ENCODE measurements at places on chromosomes 12 and 14.
A peak's percentile ranks its signal among the peaks of the same experiment; 100 is the strongest.

GRCh38 chr12:117002051-117002817 lies 91.5 kb downstream of the FBXW8 start:
- DNase-seq: no peak

DNA sequence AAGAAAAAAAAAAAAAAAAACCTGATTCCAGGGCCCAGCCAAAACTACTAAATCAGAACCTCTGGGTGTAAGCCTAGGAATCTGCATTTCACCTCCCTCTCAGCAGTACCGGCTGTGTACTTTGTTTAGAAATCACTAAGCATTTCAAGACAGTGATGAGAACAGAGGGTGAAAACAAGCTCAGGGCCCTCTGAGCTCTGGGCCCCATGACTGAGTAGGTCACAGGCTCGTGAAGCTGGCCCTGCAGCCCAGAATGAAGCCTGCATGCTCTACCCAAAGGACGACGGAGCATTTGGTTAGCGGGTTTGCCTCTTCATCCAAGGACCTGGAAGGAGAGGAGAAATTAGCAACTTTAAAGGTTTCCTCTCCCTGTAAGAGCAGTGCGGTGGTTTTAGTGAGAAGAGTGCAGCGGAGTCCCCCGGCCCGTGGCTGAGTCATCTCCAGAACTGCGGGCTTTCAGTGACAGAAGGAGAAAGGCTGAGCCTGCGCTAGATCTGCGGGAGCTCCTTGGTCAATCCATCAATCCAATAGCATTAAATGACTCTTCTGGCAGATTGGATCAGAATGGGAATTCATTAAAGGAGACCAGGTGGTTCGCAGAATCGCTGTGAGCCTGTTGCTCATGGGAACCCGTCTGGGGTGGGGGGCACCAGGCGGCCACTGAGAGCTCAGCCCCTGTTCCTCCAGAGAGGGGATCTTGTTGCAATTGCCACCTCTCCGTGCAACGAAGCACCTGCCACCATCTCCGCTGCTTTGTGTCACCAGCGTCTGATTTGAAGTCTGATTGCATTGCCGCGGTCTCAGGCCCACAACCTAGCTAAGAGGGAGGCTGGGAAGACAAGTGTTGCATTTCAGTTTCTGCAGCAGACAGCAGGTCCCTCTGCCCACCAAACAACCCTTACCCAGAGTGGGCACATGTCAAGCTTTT lies 7.3 kb downstream of the IL31 start:
- no peak for DNase-seq

GRCh38 chr14:84546236-84546635 lies 983.7 kb upstream of the FLRT2 start:
- DNase-seq: no peak

GRCh38 chr14:79842270-79842669 lies 369.0 kb downstream of the DIO2 start:
- DNase-seq: peak; percentile 59

GRCh38 chr12:57549203-57549908 lies 488 bp upstream of the KIF5A start:
- DNase-seq: no peak

- no peak for DNase-seq
Observed at GRCh38 chr12:123229051-123229450, 3.9 kb downstream of the MPHOSPH9 start.

DNA sequence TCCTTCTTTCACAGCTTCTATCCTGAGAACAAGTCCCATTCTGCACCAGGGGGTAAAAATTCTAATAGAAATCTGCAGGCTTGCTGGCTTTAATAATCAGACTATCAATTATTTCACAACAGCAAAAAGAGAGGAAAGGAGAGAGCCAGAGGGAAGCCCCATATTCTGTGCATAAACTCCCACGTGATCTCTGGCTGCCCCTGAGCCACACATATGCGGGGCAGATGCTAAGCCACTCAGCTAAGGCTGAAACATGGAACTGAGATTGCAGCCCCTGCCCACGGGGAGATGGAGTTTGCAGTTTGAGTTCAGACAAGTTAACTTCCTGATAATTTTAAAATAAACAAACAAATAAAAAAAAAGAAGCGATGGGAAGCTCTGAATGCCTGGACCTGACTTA lies 254.4 kb upstream of the CCDC196 start:
- no peak for DNase-seq

GRCh38 chr14:92958373-92959188 lies 35.6 kb downstream of the CHGA start:
- no peak for DNase-seq

GRCh38 chr12:109191621-109192250 lies 75.3 kb downstream of the ACACB start:
- DNase-seq: no peak

GRCh38 chr12:53454707-53455106 lies 2.8 kb downstream of the PCBP2 start:
- DNase-seq: no peak

GRCh38 chr14:81252278-81252677 lies 31.5 kb upstream of the GTF2A1 start:
- DNase-seq: no peak

DNA sequence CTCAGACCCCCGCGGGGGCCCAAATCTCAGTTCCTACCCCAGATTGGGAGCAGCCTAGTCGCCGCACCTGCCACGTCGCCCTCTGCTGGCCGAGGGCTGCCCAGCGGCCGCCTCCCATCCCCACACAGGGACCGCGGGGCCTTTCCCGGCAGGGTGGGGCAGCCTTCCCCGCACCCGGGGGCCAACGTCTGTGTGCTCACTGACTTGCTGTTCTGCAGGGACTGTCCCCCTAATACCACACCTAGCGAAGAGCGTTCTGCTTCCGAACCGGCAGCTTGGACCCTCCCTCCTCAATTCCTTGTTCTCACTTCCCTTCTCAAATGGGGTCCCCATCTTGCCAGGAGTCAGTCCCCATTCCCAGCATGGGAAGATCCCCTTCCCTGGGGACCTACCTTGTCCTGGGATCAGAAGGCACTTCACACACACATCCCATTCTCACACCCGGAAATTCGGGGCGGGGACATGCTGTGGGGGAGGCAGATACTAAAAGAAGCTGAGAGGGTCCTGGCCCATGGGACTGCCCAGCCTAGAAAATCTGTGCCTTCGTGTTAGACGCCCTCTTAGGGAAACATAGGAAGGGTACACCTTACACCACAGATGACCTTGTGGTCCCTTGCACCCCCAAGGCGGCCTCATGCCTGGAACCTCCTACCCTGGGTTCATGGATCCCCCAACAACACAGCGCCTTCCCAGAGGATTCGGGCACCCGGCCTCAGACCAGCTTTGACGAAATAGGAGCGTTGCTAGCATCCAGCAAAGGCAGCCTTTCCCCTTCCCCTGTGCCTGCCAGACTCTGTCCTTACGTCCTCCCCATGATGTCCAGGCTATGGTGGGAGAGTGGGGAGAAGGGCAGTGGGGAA lies 16.4 kb downstream of the ACVRL1 start:
- DNase-seq: peak; percentile 53

- DNase-seq: no peak
Observed at GRCh38 chr12:82970614-82971013, 283.9 kb downstream of the TMTC2 start.

DNA sequence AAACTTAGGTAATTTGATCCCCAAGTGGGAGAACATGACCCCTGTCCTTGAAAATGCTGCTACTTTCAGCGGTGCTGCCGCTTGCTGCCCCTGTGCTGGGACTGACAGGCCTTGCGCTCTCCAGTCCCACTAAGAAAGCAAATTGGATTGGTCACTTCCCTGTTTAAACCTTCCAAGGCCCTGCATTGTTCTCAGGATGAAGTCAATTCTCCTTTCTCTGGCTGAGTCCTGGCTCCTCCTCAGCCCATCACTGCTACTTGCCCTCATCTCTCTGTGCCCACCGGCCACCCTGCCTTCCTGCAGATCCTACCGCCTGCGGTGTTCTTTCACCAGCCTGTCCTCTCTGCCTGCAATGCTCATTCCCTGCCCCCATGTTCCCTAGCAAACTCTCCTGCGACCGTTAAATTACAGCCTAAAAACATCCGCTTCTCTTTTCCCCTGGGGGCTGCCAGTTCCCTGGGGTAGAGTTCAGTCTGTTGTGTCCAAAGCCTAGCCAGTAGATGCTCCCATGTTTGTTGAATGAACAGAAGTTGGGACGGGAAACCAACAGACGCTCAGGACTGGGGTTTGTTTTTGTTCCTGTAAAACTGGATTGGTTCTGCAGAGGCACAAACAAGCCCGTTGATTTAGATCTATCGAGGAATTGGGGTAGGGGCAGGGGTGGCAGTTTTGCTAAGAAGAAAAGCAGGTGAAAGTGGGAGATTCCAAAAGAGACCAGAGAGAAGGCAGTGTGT lies 127.3 kb upstream of the HIF1A start:
- no peak for DNase-seq

DNA sequence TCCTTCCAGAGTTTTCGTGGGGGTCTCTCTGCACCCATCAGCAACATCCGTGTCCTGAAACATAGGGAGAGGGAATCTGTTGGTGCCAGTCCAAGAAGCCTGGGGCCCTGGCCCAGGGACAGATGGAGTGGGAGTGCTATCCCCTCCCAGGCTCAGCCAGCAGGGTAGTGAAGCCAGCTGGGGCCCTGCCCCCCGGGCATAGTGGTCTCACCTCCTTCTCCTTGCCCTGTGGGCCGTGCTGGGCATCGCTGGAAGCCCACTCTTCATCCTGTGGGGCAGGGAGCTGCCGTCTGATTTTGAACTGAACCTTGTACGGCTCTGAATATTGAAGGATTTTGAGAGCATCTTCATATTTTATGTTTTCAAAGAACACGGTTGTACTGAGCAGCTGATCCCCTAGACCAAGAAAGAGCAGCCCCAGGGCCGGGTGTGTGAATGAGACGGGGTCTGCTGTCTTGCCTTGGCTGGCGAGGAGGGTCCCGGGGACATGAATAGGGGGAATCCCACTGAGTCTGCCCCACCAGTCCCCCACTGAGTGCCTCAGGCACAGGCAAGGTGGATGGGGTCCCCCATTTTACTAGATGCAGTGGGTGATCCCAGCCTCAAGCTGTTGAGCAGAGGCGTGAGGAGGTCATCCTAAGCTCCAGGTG lies 23.3 kb downstream of the AHNAK2 start:
- no peak for DNase-seq

DNA sequence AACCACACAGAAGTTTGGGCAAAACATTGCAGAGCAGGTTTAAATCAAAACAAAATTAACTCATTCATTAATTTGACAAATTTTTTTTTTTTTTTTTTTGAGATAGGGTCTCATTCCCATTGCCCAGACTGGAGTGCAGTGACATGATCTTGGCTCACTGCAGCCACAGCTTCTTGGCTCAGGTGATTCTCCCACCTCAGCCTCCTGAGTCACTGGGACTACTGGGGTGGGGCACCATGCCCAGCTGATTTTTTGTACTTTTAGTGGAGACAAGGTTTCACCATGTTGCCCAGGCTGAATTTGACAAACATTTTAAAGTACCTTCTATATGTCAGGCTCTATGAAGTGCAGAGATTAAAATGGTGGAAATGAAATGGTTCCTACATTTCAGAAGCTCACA lies 257.1 kb upstream of the NPAS3 start:
- no peak for DNase-seq

DNA sequence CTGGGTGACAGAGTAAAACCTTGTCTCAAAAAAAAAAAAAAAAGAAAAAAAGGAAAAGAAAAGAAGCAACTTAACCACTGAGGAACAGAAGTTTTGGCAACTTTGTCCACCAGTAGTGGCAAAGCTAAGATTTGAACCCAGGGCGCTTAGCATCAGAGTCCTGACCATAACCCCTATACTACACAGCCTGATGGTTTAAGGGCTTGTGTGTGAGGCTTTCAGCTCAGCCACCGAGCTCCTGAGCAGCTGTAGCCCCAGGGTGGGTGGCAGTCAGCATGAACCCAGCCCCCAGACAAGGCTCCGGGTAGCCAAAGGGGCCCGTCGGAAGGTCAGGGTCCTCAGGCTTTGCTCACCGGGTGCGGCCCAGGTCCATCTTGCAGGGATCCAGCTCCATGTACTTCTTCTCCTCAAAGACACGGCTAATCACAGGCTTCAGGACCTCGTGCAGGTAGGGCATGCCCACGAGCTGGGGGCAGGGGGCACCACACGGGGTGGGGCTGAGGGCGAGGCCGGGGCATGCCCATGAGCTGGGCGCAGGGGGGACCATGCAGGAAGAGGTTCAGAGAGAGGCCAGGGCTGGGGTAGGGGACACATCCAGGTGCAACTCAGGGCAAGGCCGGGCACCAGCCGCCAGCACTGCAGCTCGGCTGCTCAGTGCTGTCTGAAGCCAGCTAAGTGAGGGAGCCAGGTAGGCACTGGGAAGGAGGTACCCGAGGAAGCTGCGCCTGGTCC lies 20.9 kb downstream of the RASAL1 start:
- DNase-seq: no peak

DNA sequence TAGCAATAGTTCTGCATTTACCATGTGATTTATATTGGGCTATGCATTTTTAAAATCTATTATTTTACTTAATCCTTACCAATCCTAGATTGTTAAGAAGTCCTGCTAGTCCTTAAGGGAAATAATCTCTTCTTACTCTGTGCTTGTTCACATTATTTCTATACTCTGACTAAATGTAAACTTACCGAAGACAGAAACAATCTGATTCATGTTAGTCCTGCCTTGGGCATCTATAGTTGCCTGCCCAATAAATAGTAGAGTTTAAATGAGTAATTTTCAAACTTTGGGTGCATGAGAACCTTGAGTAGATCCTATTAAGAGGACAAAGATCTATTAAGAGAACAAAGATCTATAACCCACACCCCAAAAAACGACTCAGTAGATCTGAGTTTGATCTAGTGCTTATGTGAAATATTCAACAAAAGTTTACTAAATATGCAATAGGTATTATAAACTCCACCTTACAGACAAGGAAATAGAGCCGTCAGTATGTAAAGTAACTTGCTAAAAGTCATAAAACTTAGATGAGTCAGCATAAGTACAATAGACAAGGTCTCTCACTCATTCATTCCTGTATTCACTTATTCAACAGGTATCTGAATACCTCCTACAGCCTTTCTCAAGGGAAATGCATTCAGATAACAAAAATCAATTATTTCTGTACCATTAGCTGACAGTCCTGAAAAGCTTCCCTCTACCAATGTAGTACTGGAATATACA lies 127.6 kb downstream of the PAWR start:
- no peak for DNase-seq

DNA sequence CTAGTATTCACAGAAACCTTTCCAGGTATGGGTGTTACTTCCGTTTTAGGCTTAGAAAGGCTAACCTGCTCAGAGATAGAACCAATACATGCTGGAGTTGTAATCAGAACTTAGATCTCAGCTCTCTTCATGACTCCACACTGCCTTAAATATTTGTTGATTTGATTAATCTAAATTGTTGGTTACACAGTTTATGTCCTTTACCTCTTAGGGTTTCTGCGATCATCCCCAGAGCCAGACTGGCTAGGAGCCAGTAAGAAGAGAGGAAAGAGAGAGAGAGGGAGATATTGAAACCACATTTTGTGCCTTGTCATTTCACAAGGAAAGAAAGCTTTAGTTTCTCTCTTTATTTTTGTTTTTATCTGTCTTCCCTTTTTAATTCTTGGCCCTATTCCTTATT lies 16.8 kb upstream of the MGP start:
- DNase-seq: no peak

DNA sequence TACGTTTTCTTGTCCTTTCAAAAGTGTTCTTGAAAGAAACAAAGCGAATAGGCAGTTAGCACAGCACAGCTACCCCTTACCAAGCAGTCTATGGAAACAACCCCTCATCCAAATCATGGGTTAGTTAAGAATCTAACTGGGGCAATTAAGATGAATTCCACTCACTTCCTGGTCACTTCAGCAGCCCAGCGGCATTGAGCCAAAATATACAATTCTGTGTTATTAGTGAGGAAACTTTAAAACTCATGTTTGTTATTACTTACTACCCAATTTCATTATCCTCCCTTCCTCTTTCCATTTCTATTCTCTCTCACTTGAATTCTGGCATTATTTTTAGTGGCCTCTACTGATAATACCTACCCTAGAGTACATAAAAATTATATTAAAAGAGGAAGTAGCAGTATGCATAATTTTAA lies 121.4 kb downstream of the PPHLN1 start:
- DNase-seq: no peak

- no peak for DNase-seq
Observed at GRCh38 chr12:94326234-94326633, 133.4 kb downstream of the CEP83 start.
